NCI-H1694 (cell line): ENCODE measurements at places on chromosomes 12 and 14.

DNA sequence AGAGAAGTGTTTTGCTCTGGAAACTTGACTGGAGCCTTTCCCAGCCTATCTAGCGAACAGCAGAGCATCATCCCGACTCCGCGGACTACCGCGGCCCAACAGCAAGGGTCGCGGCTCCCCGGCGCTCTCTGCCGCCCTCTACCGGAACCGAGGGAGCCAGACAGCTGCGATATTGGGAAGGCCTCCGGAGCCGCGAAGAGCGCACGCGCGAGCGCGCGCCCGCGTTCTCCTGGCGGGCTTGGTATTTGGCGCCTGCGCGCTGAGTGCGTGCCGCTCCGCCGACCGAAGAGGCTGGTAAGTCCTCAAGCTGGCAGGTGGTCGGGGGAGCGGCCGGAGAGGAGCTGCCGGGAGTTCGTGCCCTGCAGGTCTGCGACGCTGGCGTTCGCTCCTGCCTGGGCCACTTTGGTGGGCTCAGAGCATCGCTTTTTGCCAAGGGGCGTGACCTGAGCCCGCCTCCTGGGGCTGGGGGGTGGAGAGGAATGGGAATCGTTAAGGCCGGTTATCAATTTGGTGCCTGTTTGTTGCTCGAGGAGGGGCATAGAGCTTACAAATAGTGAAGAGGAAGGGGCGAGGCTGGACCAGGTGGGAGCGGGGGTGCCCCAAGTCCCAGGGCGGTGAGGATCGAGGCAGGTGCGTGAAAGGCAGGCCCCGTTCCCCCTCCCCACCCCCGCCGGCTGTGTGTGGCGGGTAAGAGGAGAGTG is at the start of gene TMEM106C:
Gene TMEM106C, plus strand, starts transcription at position 257 of the 701 bp plus-strand sequence. CDS start 641 bp downstream, outside the sequence.
- DNase-seq, result peak; percentile 63

DNA sequence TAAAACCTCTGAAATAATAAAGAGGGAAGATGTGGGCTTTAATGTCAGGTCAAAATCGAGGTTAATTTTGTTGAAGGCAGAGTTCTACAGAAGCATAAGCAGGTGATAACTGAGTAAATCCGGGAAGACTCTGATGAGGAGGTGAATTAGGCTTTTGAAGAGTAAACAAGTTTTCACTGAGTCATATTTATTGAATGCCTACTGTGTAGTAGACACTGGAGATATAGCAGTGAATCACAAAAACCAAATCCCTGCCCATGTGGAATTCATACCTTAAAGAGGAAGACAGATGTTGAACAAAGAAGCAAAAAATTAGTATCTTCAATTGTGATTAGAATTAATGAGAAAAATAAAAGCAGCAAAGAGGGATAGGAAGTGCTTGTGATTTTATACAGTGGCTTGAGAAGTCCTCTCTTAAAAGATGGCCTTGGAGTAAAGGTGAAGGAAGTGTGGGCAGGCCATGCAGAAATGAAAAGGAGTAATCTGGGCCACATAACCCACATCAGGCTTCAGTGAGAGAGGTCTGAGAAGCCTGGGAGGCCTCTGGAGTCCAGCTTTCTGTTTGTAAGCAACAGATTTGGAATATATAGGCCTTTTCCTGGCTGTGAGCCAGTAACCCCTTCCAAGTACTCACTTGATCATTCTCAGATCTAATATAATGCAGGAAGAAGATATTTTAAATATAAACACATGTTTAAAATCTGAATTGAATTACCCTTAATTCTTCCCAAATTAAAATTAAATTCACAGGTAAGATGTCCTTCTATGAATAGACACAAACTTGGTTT is 46.7 kb downstream of the BHLHE41 start:
- DNase-seq, result no peak

GRCh38 chr12:75269209-75269608 is 59.6 kb upstream of the KCNC2 start:
- no peak for DNase-seq

DNA sequence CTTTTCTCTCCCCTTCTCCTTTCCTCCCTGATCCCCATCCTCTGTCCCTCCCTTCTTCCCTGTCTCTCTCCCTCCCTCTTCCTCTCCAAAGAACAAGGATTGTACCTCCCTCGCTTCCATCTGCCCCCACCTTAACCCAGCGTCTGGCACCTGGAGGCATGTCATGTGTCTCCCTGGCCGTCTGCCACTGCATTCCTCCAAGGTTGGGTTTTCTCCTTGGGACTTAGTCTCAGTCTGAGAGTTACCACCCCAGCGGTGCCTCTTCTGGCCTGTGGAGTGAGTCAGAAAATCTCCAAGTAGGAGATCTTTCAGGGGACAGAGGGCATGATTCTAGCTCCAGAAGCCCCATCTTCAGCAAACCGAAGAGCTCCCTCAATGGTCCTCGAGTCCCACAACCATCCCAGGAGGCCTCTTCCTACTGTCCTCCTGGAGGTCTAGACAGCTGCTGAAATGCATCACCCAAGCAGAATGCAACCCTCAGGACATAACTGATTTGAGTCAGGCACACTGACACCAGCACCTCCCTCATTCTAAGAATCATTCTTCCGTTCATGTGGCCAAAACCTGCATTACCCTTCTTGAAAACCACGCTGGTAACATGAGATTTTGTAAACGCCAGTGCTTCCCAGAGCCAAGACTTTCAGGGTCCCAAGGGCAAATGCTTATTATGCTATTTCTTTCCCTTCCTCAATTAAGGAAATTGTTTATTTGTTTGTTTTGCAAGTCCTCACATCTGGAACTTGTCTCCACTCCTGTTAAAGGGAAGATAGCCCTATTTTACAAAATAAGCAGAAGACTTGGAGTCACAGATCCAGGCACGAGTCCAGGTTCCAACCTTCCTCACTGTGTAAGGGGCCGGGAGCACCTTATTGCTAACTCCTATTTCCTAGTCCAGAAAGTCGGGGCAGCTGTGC is 463.2 kb downstream of the BCL11B start:
- no peak for DNase-seq

DNA sequence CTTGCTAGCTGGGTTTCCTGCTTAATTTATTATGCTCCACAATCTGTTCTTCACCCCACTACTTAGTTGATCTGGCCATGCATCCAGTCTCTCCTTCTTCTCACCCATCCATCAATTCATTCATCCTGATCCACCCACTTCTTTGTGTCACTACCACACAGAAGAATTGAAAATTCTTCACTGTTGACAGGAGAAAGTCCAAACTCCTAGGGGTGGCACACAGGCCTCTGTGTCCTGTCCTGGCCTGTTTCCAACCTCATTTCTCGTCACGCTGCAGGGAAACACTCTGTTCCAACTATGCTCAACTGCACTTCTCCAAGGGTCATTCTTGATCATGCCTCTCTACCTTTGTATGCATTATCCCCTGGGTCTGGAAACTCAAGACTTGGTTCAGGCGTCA is 10.6 kb upstream of the KRT83 start:
- DNase-seq, result no peak

DNA sequence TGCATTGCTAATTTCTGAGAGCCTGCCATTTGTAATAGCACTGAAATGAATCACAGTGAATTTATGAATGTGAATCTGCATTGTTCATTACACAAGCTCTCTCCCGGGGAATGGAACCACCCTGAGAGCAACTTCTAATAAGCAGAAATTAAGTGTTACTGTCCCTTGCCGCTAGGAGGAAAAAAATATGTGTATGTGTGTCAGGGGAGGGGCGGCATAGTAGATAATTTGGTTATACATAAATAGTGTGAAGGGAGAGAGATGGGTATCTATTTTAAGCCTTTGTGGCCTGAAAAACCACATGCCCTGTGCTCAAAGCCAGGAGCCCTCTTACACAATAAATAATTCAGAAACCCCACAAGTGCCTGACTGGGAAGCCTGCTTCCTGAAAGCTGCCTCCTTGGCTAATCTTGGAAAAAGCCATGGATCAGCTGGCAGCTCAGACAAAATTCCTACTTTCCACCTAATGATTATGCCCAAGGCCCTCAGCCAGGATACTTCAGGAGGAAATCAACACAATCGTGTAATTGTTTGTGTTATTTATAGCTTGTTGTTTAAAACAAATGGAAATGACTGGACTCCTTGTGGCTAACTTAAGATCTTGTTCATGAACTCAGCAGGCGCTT is 366.2 kb upstream of the KITLG start:
- DNase-seq, result no peak

DNA sequence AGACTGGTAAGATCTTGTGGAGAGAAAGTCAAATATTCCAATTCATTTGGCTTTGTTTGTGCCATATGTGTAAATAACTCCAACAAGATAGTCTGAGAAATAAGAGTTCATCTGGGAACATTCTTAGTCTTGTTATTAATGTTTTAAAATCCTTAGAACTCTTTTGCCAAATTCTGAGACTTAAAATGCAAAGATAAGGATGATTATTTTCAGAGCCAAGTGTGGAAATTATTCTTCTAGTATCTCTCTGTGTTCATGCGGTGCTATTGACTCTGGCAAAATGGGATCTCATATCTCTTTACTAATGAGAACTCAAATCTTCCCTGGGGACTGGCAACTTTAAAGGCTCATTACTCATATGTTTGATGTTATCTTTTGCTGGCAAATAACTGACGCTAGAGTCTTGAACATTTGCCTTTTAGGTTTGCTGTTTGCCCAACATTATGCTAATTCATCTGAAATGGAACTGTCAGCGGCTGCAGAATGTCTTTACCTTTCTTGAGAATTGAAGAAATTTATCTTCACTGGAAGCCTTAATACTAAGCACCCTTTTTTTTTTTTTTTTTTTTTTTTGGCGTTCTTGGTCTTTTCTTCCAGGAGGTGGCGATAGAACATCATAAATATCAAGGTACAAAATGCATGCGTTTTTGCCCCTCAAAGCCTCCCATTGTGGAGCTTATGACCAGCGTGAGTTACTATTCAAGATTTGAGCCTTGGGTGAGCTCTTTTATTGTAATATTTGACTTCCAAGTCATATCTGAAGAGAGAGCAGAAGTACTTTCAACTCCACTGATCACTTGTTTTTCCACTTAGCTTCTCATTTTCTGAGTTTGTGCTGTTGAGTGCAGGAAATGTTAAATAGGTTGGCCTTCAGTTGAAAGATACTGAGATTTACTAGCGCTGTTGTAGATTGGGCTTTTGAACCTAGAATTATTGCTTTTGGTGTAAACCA is 86.5 kb downstream of the CAND1 start:
- peak; percentile 67 for DNase-seq

- no peak for DNase-seq
Observed at GRCh38 chr14:106204063-106204462, 677.7 kb downstream of the TMEM121 start.

- no peak for DNase-seq
Observed at GRCh38 chr14:99255621-99256482, 16.1 kb downstream of the BCL11B start.

- DNase-seq, result no peak
Observed at GRCh38 chr14:21204167-21205025, 48.5 kb upstream of the OR5AU1 start.

- DNase-seq, result no peak
Observed at GRCh38 chr12:66197495-66197921, 8.5 kb downstream of the IRAK3 start.
